ENCODE measurements at places on chromosomes 5 and 9. TPM values are rescaled to one million over a fixed set of nuclear protein-coding genes. Genes with fewer than 3 reads are reported as not detected.

Gene CEMIP2
- 66.2 TPM for total RNA-seq

Gene RLN2
- total RNA-seq = 0.60 TPM

Gene PCDHB15
- not detected for total RNA-seq

Gene ABCA2
- 14.3 TPM for total RNA-seq

- DNase-seq = peak; percentile 56
Observed at GRCh38 chr5:119343766-119344165, 12.1 kb upstream of the TNFAIP8 start.

DNA sequence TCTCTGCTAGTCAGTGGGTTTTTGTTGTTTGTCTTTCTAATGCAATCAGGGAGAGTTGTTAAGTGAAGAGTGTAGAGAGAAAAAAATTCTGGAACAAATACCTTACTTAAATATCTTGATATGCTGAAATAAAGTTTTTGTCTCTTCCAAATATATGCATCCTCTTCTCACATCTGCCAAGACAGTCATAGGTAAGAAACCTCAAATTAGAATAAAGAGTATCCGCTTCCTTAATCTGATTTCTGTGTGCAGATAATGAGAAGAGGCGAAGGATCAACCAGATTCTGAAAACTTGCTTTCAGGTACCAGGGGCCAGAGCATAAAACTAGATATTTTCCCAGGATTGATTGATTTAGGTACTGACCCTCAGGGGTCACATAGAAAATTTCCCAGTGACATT, 11.3 kb upstream of the IL6ST start:
- DNase-seq = no peak

GRCh38 chr5:135213466-135214239, 179.6 kb upstream of the PITX1 start:
- DNase-seq = no peak

- DNase-seq = no peak
Observed at GRCh38 chr9:76525196-76525595, 66.2 kb downstream of the GCNT1 start.

GRCh38 chr5:117072439-117072838, 497.8 kb upstream of the SEMA6A start:
- DNase-seq = no peak

DNA sequence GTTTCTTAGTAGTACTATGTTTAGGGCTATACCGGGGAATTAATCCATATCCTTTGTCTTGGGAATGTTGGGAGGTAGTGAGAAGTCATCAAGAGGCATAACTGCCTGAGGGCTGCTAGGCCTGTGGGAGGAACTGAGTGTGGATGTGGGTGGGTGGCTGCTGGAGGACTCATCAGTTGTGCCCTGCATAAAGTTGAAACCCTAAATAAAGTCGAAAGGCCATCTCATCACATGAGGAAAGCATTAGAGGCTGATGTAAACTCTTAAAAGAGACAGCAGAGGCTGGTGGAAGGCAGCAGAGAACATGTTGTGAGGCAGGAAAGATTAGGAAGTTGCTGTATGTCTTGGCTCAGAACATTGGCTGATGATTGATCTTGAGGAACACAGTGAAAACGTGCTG, 143.8 kb downstream of the MAST4 start:
- no peak for DNase-seq

- DNase-seq = no peak
Observed at GRCh38 chr9:124544535-124544934, 37.3 kb upstream of the NR5A1 start.

- DNase-seq = no peak
Observed at GRCh38 chr5:169410996-169411783, 110.3 kb upstream of the SLIT3 start.

DNA sequence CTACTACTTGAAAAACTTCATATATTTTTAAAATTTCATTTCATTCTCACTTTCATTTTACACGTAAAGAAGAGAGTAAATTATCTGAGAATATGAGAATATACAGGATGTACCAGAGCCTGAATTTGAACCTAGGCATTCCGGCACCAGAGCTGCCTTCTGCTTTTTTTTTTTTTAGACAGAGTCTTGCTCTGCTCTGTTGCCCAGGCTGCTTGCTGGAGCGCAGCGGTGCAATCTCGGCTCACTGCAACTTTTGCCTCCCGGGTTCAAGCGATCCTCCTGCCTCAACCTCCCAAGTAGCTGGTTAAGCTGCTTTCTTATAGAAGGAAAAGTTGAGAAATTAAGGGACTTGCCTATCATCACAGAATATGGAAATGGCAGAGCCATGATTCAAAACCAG, 540.1 kb downstream of the EBF1 start:
- DNase-seq = no peak

GRCh38 chr5:95398989-95399388, 7.8 kb downstream of the FAM81B start:
- no peak for DNase-seq

DNA sequence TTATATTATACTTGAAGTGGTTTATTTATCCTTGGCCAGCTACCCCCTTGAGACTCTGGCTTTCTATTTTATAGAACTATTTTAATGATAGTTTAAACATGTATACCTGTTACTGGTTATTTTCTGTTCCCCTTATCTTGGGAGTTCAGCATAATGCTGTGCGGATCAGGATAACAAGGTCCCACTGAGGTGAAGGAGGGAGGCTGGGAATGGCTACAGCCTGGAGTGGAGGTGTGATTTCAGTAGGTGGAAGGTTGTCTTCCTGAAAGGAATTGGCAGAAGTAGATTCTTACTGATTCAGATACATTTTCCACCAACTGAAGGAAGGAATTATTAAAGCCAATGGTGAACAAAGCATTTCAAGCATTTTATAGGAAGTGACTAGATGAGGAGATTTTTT, 38.9 kb downstream of the PAM start:
- DNase-seq = no peak

DNA sequence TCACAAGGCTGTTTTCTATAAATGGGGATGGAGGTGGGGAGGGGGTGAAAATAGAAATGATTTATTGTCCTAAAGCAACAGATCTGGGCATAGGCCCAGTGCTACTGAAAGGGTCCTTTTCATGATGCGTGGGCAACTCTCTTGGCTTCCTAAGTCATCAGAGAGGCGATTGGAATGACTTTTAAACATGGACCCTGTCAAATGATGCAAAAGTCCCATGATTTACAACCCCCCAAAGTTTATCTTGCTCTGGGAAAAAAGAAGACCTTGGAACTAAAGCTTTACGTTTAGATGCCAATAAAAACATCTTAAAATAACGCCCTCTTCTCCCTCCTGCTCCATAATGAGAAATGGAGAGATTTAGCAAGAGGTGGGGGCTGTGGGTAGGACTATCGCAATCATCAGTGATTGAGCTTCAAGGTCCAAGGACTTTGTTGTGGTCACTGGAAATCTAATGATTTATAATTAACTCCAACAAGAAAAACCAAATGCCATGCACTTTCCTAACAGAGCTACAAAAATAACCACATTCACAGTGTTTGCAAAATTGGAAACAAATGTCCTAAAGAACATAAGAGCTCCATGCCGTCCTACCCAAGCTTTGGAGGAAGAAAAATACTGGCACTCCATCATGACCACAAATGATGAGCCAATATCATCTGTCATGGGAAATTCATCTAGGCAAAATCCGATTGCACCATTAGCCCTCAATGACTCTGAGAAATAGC, 167.5 kb upstream of the CLINT1 start:
- DNase-seq = no peak

DNA sequence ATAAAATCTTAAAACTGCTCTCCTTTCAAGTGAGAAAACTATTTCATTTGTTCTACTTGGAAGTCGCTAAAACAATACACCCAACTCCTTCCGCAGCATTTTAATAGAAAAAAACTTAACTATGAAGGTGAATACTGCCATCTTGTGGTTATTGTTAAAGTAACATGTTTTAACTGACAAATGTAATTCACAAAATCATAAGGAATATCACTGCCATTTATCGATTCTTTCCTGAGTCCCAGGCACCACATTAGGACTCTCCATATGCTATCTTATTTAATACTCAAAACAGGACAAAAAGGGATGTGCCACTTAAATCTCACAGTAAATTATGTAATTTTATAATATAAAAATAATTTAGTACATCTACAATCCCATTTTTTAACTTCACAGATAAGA, 130.5 kb upstream of the ITGA1 start:
- DNase-seq = no peak
